NCI-H187 (cell line): ENCODE measurements at places on chromosomes 12 and 14.
A peak's percentile ranks its signal among the peaks of the same experiment; 100 is the strongest.

GRCh38 chr12:57191410-57191809 lies 25.2 kb upstream of the NXPH4 start:
- DNase-seq, result no peak

DNA sequence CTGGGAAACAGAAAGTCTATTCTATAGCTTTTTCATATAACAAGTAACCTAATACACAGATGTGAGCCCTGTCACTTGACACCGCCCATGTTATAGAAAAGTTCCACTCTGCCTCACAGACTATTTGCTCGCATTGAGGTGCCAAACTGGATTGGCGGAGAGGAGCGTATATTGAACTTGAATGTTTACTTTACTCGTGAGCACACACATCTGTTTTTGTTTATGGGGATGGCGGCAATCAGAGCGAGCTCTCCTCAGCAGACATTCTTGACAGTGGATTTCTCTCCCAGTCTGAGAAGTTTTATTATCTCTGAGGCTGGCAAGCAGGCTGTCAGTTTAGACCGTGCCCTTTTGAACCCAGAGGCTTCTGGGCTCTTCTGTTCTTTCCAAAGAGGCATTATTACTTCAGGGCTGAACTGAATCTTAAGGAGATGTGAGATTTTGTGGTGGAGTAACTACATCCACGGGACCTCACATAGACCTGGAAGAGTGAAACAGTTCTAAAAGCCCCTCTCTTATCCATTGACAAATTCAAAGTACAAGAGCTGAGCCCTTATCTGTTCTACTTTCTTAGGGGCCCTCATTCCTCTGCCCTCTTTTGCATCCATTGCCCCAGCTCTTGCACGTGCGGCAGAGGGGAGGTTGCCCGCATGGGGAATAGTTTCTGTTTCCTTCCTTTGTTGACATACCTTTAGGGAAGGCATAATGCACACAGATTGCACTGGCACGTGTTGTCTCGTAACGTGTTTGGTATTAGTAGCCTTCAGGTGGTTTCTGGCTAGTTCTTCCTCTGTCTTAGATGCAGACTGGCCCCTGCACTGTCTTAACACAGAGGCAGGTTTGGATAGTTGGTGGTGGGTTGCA lies 68.2 kb downstream of the DRAM1 start:
- DNase-seq, result peak; percentile 9

- no peak for DNase-seq
Observed at GRCh38 chr14:65373016-65373670, 39.4 kb upstream of the FUT8 start.

DNA sequence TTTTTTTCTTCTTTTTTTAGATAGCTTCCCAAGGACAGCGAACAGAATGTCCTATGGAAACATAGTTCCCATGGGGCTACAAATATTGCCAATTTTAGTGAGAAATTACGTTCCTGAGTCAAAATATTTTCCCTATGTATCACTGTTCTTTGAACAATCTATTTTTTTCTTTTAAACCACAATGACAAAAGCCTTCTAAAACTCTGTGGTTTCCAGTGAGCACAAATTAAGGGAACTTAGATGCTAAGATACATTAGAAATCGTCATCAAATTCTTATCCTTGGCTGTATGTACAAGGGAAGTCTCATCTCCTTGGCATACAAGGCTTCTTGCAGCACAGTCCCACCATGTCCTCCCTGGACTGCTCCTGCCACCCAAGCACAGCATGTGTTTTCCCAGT lies 17.9 kb downstream of the CPM start:
- DNase-seq, result no peak

DNA sequence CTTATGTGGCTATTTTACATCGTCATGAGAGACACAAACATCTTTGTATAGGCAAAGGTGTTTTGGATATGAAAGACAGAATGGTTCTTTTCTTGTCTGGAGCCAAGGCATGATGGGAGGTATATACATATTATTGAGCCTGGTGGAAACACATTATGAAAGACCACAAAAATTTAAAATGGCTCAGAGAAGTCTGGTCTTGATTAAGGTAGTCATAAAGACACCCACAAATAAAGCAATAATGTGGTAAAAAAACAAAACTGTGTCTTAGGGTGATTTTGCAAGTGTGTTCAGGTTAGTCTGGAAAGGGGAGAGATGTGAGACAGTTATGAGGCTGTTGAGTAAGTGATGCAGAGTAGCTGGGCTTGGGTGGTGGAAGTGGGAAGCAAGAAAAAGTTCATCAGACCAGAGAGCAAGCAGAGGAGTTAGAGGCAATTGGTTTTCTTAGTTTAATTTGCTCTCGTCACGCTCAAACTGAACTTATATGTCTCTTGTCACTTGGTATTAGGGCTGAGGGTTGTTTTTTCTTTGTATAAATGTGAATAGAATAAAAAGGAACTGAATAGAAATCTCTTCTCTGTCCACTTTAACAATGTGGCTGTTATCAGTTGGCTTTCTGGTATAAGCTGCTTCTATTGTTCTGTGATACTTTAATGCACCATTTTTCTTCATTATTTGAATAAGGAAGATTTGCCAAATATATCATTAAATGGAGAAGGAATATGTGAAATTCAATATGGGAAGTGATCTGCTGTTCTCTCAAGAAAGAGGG lies 115.0 kb downstream of the AKAP6 start:
- no peak for DNase-seq

DNA sequence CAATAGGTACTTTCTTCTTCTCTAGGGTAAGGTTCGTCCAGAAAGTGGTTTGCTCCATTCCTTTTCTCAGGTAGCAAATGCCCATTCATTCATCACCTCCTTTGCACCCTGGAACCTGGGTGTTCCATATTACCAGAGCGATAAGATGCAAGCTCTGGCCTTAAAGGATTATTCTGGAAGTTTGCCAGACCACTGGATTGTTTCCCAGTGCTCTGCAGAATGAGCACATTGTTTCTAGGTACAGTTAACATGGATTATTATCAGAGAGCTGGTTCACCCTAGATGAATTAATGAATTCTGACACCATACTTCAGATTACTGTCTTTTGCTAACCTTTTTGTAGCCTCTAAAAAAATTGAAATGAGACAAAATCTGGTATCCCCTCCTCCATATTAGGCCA lies 170.9 kb upstream of the BMP4 start:
- no peak for DNase-seq

- no peak for DNase-seq
Observed at GRCh38 chr14:29999013-29999539, 71.4 kb upstream of the PRKD1 start.

GRCh38 chr12:15856097-15856982 lies 25.8 kb upstream of the STRAP start:
- DNase-seq, result peak; percentile 14

DNA sequence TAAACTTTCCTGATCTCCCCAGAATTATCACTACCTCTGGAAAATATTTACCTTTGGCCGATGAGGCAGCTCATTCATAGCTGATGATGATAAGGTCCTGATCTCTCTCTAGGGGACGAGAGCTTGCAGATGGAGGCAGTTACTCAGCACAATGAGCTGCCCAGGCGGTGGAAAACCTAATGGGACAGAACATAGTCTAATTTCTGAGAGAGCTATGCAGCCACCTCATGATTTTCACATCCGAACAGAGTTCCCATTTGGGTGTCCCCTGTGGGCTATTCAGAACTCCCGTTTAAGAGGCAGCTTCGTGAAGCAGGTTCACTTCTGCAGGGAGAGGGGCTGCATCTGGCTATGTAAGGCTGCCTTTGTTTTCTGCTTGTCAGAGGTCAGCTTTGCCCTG lies 724.6 kb upstream of the TMEM132C start:
- DNase-seq, result no peak

DNA sequence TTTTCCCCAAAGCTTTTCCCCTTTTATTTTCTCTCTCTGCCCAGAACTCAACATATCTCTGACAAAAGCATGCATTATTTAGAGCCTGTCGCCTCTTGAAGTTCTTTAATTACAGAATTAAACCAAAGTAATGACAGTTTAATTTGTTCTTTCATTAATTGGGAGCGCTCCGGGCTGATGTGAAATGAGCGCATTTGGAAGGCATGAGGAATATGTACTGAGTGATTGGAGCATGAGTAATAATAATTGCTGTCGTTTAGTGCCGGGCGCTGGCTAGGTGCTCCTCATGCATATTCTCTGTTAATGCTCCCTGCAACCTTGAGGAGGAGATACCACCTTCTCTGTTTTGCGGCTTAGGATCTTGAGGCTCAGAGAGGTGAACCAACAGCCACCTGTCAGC lies 120.5 kb downstream of the SLC25A47 start:
- DNase-seq, result no peak

- DNase-seq, result peak; percentile 81
Observed at GRCh38 chr14:61130512-61131260, 149.6 kb downstream of the SLC38A6 start.

- no peak for DNase-seq
Observed at GRCh38 chr12:666066-666465, 2.8 kb upstream of the NINJ2 start.

GRCh38 chr12:93192878-93193277 lies 184.8 kb upstream of the NUDT4 start:
- no peak for DNase-seq
